SW 1271 (cell line): ENCODE measurements at places on chromosomes 5 and 9.

DNA sequence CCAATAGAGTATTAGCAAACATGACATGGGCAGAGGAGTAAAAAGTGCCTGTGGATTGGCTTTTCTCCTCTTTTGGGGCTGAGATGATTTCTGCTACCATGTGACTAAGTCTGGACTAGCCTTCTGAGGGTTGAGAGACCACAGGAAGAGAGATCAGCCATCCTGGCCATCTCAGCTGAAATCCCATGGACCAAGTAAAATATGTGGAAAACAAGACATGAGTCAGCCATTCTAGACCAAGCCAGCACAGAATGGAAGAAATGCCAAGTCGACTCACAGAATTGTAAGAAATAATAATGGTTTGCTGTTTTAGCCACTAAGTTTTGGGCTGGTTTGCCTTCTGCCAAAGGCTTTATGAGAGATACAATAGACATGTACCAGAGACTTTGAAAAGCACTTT lies 377.8 kb downstream of the CHSY3 start:
- no peak for DNase-seq

DNA sequence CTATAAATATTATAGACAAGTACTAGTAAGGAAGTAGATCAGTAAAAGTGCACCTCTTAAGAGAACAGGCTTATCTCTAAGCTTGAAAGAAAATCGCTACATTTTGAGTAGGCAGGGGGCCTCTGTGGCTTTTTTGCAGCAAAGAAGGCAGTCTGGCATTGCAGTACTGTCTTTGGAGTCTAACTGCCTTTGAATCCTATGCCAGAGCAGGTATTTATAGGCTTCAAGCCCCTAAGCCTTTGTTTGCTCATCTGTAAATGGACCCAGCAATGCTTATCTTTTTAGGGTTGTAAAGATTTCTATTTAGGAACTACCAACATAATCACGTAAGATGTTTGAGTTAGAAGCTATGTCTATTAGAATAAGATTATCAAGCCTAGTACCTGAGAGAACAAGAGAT lies 23.7 kb upstream of the HK3 start:
- no peak for DNase-seq

DNA sequence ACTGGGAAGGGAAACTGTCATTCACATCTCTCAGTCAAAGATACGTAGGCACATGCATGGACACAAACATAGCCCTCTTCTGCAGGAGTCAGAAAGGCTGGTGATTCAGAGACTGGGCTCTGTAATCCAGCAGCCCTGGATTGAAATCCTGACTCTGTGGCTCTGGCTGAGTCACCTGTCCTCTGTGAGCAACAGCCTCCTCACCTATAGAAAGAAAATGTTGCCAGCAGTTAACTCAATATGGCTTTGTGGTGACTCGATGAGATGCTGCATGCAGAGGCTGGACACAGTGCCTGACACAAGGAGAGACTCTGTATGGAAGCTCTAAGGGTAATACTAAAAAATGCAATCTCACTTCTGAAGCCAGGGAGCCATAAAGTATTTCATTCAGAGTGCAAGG lies 23.9 kb upstream of the CDKN2AIPNL start:
- no peak for DNase-seq

- no peak for DNase-seq
These were observed 944.8 kb downstream of the DNAH5 start for GRCh38 chr5:12999667-13000066.

DNA sequence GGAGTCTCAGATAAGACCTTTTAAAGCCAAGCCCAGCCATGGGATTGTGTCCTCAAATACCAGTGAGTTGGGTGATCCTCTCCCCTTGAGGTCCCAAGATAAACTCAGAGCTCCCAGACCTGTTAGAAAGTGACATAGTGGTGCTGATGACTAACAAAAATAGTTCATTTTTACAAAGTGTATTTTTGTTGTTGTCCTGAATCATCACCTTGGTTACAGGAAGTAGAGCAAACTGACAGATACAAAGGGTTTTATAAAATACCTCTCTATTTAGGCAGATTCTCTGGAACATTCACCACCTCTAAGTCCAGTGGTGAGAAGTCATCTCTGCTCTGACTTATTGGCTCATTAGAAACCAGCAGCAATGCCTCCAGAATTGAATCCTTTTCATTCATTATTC lies 259.3 kb downstream of the CEMIP2 start:
- no peak for DNase-seq

- no peak for DNase-seq
These were observed 33.9 kb downstream of the JAKMIP2 start for GRCh38 chr5:147748590-147748989.
